Activated T-cell treated with anti-CD3 and anti-CD28 coated beads, Interleukin-2, amount 50 U/mL, for 72 hours (primary cell): ENCODE measurements at places on chromosomes 11 and 22. TPM values are rescaled to one million over a fixed set of nuclear protein-coding genes. Genes with fewer than 3 reads are reported as not detected.

GRCh38 chr22:33357981-33358399 is 299.8 kb upstream of the SYN3 start:
- no peak overlapping the region for H3K27ac ChIP-seq
- H3K4me1 ChIP-seq: no peaks in the 10 kb centered on the region
- H3K27me3 ChIP-seq: no peaks in the 10 kb centered on the region
- no peaks in the 10 kb centered on the region for H3K36me3 ChIP-seq
- no peak for DNase-seq

The TBX1 gene
- 0.12 TPM for total RNA-seq

- H3K4me1 ChIP-seq: peaks cover 69% of the 10 kb centered on the region
- no peaks in the 10 kb centered on the region for H3K27me3 ChIP-seq
- peak overlapping the region; percentile 81 for H3K4me3 ChIP-seq
- no peaks in the 10 kb centered on the region for H3K36me3 ChIP-seq
- H3K27ac ChIP-seq: peak overlapping the region; percentile 94
Observed at GRCh38 chr22:40203572-40203971, 25.8 kb downstream of the TNRC6B start.

- H3K27me3 ChIP-seq: no peaks in the 10 kb centered on the region
- H3K4me3 ChIP-seq: peak overlapping the region; percentile 49
- H3K36me3 ChIP-seq: peaks cover 36% of the 10 kb centered on the region
- DNase-seq: no peak
- peaks cover 84% of the 10 kb centered on the region for H3K4me1 ChIP-seq
- peak overlapping the region; percentile 82 for H3K27ac ChIP-seq
Observed at GRCh38 chr22:37151401-37151800, 1.7 kb upstream of the IL2RB start.

The OR4A16 gene
- total RNA-seq: not detected

The MS4A3 gene
- total RNA-seq: not detected

DNA sequence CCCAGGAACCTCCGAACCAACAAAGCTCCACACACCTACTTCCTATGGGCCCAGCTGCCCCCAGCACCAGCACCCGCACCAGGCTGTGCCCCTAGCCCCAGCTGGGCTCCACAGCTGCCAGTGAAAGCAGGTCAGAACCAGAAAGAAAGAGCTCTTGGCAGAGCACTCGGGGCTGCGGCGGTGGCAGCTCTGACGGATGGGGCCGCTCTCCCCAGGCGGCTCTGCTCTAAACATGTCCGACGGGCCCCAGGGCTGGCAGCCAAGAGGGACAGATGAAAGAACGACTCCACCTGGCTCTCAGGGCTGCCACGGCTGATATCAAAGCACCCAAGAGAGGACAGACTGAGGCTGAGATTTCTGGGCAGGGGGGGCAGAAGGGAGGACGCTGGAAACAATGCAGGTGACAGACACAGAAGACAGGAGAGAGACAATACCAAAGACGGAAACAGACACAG is 25.7 kb downstream of the LRFN4 start:
- DNase-seq: no peak
- peaks cover 11% of the 10 kb centered on the region for H3K4me1 ChIP-seq
- H3K27ac ChIP-seq: no peak overlapping the region

- no peak overlapping the region for H3K27ac ChIP-seq
- no peaks in the 10 kb centered on the region for H3K27me3 ChIP-seq
- no peaks in the 10 kb centered on the region for H3K36me3 ChIP-seq
- DNase-seq: peak; percentile 0
- H3K4me3 ChIP-seq: no peak overlapping the region
Observed at GRCh38 chr11:2777871-2778629, 78.3 kb upstream of the KCNQ1OT1 start.

The ATG13 gene
- total RNA-seq: 77.7 TPM

The CCDC81 gene
- total RNA-seq: 0.44 TPM
